Stimulated activated CD8-positive, alpha-beta memory T cell treated with anti-CD3 and anti-CD28 coated beads, Interleukin-2, amount 100 ng/mL, for 1 hour (primary cell): ENCODE measurements at places on chromosomes 7 and 10.

GRCh38 chr10:76902949-76903348, 734.7 kb downstream of the KCNMA1 start:
- no peak for DNase-seq

- DNase-seq: no peak
These were observed 253.2 kb downstream of the BMPER start for GRCh38 chr7:34158368-34159153.

GRCh38 chr10:29895456-29895855, 163.9 kb downstream of the JCAD start:
- DNase-seq: no peak

DNA sequence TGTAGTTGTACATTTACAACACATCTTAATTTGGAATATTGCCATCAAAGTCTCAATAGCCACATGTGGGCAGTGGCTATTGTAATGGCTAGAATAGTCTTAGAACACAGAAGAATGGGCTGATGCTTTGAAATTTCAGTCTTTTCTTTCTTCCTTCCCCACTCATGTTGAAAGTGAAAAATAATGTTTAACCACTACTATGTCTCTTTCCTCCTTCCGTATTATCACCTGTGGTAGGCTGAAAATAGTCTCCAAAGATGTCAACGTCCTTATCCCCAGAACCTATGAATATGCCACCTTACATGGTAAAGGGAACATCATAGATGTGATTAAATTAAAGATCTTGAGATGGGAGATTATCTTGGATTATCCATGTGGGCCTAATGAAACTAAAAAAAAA, 154.0 kb downstream of the SUGCT start:
- DNase-seq: no peak

DNA sequence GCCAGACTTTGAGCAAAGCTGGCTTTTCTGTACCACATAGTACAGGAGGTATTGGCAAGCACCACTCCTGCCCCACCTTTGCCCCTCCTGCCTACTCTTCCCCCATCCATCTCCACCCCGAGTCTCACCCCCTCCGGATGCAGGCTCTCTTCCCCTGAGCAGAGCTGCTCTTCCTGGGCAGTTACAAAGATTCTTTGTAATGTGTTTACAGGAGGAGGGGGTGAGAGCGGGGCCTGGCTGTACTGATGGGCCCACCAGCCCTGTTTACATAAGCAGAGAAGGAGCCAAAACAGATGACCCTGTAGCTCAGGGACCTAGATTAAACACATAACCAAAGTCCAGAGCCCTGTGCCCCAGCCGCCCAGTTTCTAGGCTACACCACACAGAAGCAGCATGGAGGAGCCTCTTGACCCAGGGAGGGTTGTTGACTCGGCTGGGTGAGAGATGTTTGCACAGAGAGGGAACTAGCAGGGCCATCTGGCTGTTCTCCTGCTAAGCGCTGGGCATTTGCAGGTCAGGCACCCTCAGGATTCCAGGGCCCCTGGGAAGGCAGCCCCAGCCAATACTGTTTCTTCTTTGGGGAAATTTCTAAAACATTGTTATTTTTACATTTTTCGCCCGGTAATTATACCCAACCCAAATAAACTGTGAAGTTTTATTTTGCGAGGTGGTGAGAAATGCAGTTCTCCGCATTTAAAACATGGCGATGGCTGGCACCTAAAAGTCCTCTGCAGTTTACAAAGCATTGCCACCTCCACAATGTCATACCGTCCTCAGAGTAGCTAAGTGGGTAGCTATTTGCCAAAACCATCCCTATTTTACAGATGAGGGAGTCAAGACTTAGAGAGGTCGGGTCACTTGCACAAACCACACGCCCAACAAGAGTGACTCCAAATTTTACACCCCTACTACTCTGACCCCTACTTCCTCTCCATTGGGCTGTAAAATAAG, 11.4 kb upstream of the ZKSCAN1 start:
- no peak for DNase-seq

DNA sequence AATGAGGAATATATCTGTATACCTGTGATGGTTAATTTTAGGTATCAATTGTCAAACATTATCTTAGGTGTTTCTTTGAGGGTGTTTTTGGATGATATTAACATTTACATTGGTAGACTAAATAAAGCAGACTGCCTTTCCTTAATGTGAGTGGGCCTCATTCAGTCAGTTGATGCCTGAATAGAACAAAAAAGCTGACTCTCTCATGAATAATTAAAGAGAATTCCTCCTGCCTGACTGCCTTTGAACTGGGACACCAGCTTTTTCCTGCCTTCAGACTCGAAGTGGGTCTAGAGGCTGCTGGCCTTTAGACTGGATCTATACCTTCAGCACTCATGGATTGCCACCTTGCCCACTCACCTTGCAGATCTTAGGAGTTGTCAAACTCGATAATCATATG, 117.9 kb upstream of the TMEM168 start:
- DNase-seq: no peak

DNA sequence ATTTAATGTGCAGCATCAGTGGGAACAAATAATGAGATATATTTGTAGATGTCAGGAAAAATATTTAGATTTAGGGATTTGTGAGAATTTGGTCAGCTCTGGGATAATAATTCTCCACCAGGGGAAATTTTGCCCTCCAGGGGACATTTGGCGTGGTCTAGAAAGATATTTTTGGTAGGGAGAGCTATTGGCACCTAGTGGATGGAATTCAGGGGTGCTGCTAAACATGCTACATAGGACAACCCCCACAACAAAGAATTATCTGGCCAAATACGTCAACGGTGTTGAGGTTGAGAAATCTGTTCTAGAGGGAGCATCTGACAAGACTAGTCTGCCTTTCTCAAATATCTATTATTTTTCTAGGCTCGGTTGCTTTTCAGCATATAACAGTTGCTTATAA, 2.1 kb downstream of the ADK start:
- no peak for DNase-seq

DNA sequence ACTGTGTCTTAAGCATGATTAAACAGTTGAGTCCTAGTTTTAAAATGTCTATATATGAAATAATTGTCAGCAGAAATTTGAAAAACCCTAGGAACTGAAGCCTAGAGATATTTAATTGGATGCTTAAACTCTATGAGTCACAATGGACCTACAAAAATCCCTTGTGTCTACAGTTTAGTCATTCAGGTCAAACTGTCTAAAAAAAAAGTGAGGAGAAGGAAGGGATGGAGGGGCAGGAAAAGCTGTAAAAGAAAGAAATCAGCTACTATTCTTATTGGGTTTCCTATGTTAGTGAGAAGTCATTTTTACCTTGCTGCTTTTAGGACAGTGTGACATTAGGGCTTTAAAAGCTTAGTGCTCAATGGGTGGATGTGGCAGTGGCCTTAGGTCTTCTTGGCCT, 406.1 kb upstream of the FZD8 start:
- no peak for DNase-seq

GRCh38 chr7:21355406-21355874, 72.4 kb upstream of the SP4 start:
- peak; percentile 8 for DNase-seq

DNA sequence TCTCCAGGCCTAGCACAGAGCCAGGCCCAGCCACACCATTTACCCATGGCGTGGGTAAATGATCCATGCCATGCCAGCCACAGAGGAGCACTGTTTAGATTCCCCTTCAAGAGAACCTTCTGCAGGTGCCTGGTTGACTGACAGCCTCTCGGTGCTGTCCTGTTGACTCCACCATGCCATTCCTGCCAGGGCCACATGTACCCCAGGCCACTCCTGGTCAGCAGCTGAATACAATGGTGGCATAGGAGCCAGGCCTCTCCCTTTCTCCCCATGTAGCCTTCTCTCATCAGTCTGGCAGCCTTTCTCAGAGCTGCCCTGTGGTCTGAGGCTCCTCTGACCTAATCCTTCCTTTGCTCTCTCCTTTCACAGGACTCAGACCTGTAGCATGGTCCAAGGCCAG, 39.2 kb upstream of the GPAM start:
- DNase-seq: no peak

GRCh38 chr10:88416801-88417200, 166.3 kb downstream of the RNLS start:
- DNase-seq: no peak

DNA sequence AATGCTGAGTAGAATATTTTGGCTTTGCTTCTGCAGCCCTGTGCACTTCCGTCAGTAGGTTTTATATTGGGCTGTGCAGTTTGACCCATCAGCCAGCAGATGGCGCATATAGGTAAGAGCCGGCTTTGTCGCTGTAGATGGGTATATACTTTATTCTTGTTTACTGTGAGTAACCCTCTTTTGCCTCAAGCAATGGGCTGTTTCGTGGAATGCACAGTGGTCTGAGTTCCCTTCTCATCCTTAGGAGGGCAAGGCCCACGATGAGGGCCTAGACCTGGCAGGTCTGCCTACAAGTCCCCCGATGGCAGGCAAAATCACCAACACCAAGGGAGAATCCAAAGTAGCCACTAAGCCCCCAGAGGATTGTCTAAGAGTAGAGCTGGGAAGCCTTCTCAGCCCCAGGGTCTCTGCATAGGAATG, 1002.9 kb upstream of the KCND2 start:
- DNase-seq: no peak

DNA sequence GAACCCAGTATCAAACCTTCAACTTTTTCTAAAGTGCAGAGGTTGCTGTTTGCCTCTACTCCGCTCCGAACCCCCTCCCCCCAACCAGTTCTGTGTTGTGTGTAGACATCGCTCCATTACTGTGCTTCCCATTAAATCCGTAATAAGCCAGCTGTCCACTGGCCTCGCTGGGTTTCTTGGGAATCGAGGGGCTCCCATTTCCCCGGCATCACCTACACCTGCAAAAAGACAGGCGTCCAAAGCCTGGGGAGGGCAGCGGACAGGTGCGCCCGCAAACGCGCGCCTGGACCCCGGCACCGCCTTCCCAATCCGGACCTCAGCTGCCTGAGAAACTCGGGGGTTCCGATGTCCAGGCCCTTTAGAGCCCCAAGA, 631 bp downstream of the RTKN2 start:
- DNase-seq: no peak
